ENCODE measurements at places on chromosomes 7 and 10. TPM values are rescaled to one million over a fixed set of nuclear protein-coding genes. Genes with fewer than 3 reads are reported as not detected.

ADRA2A gene
- total RNA-seq: not detected

DNA sequence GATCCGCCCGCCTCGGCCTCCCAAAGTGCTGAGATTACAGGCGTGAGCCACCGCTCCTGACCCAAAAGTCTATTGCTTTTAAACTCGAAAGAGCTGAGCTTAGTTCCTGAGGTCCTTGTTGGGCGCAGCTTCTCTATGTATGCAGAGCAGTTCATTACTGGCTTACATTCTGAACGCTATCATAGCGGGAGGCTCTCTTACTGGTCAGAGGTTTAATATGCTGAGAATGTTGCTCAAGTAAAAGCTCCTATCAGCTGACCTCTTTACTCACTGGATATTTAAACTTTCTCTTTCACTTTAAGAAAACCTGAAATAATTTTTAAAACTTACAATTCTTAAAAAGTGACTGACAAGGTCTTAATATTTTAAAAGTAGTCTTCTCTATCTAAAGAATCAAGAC, 160.8 kb upstream of the WNT16 start:
- DNase-seq: no peak

DNA sequence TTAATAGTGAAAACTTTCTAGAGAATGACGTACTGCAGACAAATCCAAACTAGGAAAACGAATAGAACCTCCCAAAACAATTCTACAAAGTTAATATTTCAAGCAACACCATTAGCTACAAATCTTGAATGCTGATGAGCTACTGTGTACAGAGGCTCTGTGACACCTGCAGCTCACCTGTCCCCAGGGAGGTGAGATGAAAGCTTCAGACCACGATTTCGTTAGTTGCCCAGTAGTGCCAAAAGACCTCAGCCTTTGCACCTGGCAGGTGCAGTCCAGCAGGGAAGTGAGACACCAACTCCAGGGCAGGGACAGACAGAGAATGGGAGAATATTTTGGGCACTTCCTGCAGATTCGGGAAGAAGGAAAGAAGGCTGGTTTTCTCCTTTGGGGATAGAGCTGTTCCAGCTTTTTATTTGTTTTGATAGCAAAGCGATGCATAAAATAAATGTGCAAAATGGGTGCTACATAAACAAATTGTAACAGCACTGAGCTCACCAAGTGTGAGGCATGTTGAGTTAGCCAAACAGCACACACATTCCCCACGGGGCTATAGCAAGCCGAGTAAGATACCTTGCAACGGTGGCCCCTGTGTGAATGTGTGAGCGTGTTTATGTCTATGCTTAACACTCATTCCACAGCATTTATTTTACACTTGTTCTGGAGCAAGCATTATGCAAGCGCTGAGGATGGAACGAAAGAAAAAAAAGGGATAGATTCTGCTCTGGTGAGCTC, 1024.8 kb upstream of the AUTS2 start:
- no peak for DNase-seq

- DNase-seq: no peak
These were observed 63.3 kb downstream of the PPP1R3C start for GRCh38 chr10:91569522-91569921.
